ENCODE measurements at places on chromosomes 11 and 22.

- no peak for DNase-seq
These were observed 12.4 kb upstream of the TRMU start for GRCh38 chr22:46323162-46323561.

- no peak for DNase-seq
These were observed 750 bp upstream of the NAT10 start for GRCh38 chr11:34104680-34105078.

- DNase-seq, result no peak
These were observed 66.9 kb downstream of the ARFGAP2 start for GRCh38 chr11:47109727-47110246.

DNA sequence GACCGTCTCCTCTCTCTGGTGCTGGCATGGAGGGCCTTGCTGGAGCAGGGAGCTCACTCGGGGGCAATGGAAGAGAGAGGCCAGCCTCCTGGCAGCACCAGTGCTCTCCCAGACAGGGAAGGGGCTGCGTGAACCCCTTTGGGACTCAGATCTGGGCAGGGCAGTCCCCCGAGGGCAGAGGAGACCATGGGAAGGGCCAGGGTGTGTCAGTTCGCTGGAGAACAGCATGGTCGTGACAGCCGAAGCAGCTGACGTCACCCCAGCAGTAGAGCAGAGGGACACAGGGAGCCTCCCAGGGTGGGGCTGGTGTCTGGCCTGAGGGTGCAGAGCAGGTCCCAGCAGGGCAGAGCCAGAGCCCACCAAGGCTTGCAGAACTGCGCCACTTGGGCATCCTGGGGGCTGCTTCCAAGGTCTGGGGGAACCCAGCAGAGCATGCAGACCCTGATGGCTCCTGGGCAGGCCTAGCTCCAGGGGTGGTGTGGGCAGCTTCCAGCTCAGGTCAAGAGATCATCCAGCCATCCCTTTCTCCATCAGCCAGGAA is 71.0 kb upstream of the KCNQ1OT1 start:
- DNase-seq, result no peak

- no peak for DNase-seq
These were observed 336.8 kb downstream of the CADM1 start for GRCh38 chr11:115167456-115167855.

GRCh38 chr11:75918331-75918730 is 103.3 kb downstream of the UVRAG start:
- no peak for DNase-seq

DNA sequence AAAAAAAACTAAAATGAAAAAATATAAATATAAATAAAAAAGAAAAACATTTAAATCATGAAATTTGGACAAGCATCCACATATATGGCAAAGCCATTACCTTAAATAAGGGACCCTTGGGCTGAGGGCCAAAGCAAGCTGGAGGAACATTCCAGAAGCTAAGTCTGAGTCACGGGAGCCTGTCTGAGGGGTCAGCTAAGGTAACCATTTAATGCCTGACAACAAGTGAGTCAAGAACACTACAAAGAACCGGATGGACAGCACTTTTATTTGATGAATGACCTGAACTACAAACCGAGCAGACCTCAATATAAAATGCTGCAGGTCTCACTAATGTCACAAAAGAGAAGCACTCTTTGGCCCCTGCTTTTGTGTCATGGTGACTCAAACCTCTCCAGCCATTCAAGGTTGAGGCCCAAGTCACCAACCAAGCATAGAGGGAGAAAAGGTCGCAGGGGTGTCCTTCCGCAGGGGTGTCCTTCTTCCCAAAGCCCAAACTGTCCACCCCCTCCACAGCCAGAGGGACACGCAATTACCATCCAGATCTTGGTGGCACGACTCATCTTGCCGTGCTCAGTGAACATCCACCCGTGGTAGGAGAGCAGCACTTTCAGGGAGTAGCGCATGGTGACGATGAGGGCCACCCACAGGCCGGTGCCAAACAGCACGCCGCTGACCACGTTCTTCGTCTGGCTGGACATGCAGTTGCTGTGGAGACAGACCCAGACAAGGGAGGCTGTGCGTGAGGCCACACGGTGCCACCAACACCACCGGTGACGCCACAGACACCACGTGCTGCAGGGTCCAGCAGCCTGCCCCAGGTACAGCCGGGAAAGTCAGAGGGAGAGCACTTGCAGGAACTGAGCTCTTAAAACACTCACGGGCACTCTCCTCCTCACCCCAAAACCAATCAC is 34.5 kb downstream of the CPT1A start:
- DNase-seq, result no peak

DNA sequence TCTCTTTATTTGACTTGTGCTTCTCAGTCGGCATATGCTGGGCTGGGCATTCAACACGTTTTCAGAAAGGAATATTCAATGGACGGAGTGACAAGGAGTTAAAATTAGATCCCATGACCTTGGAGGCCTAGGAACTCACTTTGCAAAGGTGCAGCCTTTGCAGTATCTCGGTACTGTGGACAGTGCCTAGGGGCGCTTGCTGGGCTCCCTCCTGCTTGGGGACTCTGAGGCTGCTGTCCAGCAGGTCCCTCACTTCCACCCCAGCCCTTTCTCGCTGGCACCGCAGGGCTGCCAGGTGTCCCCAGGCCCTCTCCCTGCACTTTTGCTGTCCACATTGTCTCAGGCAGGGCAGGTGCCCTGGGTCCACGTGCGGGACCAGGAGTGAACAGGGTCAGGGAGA is 255.5 kb upstream of the B3GAT1 start:
- no peak for DNase-seq

DNA sequence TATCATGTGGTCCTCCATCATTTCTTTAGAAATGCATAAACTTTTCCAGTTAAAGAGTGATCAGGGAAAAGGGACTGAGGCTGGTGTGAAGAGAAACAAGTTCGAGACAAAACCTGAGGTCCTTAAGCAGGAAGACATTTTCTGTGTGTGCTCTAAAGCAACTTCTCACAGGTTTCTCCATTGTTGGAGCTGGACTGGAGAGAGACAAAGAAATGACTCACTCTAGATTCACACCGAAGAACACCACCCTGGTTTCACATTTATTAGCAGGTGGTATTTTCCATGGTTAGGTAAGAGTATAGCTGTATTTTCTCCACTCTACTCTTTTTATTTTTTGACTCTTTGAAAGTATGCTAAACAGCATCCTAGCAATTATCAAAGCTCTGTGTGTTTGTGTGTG is 736.4 kb downstream of the KCNA4 start:
- DNase-seq, result no peak

DNA sequence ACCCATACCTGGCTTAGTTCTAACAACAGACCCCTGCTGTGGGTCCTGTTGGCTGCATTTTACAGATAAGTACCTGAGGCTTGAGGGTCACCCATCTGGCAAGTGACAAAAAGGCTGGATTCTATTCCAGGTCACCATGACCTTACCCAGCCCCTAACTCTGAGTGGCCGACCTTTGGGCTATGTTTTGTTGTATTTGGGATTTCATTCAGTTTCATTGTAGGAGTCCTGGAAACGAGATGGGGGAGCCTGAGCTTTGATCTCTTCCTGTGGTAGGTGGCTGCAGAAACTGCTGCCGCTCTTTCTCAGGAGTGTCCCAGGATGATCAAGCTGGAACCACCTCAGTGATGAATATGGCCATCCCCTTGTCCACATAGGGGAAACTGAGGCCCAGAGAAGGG is 24.6 kb upstream of the YWHAH start:
- no peak for DNase-seq

- DNase-seq, result no peak
These were observed 40.5 kb downstream of the CD82 start for GRCh38 chr11:44605965-44606364.

- DNase-seq, result no peak
These were observed 9.8 kb upstream of the CECR2 start for GRCh38 chr22:17359501-17359900.

DNA sequence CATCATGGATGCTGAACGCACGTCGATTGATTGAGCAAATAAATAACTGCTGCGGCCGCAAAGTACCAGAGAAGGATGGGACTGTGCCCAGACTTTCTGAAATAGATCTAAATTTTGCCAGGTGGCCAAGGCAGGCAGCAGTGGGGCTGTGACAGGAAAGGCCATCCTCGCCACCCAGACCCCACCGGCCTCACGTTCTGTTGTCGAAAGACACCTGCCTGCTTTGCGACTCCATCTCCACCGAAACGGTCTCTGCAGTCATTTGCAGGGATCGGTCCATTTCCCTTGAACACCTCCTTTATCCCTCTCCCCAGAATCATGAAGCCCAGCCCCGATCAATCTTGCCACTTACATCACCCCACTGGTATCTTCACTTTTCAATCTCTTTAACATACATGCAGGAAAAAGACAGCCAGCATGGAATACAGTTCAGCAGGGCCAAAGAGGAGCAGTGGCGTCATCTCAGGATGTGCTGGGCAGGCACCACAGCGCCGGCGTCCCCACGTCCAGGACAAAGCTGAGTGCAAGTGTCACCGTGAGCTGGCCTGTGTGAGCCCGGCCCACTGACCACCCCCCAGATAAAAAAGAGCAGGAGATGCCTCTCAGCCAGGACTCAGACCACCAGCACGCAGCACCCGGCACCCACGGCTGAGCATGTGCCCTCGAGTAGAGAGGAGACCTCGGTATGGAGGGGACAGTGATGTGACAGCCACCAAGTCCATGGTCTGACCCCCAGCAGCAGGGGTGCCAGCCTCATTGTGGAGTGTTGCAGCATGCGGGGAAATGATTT is 610.3 kb downstream of the TBC1D22A start:
- DNase-seq, result no peak

GRCh38 chr11:113046866-113047265 is 85.6 kb downstream of the NCAM1 start:
- no peak for DNase-seq

DNA sequence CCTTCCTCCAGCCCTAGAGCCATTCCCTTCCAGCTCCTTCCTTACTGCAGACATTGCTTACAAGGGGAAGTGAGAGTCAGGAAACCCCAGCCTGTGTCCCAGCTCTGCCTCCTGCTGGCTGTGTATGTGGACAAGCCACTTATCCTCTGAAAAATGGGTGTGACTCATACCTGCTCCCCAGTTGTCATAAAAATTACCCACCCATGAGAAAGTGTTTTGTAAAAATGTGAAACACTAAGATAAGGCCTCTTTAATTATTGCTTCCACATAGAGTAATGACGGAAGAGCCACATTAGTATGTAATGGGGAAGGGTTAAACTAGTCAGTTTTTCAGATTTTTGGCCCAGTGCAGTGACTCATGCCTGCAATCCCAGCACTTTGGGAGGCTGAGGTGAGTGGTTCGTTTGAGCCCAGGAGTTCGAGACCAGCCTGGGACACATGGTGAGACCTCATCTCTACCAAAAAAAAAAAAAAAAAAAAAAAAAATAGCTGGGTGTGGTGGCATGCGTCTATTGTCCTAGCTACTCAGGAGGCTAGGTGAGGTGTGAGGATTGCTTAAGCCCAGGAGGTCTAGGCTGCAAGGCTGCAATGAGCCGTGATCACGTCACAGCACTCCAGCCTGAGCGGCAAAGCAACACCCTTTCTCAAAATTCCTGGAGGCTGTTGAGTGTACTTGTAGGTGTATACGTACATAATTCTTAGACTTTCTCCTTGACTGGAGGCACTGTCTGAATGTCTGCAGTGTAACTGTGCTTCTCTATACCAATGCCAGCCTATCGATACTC is 84.9 kb downstream of the CTTN start:
- no peak for DNase-seq

- no peak for DNase-seq
These were observed 17.4 kb upstream of the BACE1-AS start for GRCh38 chr11:117273550-117274289.

DNA sequence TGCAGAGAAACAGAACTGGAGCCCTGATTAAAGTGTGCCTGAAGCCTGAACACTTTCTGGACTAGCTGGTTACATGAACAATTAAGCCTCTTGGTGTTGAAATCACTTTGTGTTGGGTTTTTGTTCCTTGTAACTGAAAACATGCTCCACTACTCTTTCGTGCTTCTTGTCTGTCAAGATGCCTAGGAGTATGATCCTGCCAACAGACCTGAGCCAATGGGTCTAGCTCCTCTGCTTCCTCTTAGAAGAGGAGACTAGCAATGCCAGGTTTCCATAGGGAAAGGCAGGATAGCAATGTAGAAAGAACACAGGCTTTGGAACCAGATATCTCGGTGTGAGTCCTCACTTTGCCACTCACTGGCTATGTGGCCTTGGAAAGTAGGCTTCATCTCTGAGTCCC is 40.3 kb downstream of the IRAG1 start:
- no peak for DNase-seq

DNA sequence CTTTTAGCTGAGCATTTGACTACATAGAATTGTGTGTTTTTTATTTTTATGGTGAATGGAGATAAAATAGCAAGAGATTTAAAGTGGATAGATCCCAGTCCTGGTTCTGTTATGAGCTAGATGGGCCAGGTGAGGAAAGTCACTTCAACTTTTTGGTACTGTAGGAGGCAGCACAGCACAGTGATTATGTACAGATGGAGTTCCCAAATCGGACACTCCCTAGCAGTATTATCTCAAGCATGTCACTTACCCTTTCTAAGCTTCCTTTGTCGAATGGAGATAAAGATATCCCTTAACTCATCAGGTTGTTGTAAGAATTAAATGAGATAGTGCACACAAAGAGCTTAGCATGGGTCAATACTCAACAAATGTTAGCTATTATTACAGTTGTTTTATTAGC is 5.3 kb downstream of the EXPH5 start:
- DNase-seq, result no peak

DNA sequence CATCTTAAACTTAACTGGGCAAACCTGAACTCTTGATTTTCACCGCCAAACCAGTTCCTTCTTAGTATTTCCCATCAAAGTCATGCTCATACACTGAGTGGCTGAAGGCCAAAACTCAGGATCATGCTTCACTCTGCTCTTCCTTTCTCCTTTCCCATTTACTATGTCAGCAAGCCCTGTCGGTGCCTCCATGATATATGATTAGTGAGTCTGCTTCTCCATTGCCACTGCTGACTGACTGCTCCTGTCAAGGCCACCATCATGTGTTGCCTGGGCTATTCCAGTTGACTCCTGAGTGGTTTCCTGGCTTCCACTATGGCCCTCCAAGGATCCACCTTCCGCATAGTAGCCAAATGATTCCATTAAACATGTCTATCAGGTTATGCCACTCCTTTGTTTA is 42.8 kb upstream of the AMPD3 start:
- DNase-seq, result no peak

GRCh38 chr11:93407777-93408401 is 77.3 kb downstream of the DEUP1 start:
- DNase-seq, result no peak

GRCh38 chr22:36554098-36554497 is 25.1 kb upstream of the EIF3D start:
- DNase-seq, result no peak

Data from stimulated activated CD4-positive, alpha-beta T cell treated with anti-CD3 and anti-CD28 coated beads, Interleukin-1b, Interleukin-23, amount 100 ng/mL, for 1 hour (primary cell).